Purkinje cell (primary cell): ENCODE measurements at places on chromosomes 7 and 10. TPM values are rescaled to one million over a fixed set of nuclear protein-coding genes. Genes with fewer than 3 reads are reported as not detected.

NCOA4 gene
- polyA plus RNA-seq = 82.4 TPM in 2 replicates

ASIC3 gene
- polyA plus RNA-seq = 3.1 and 3.3 TPM in 2 replicates

C10orf143 gene
- polyA plus RNA-seq = 0.17 and 0.32 TPM in 2 replicates

RPEL1 gene
- polyA plus RNA-seq = not detected in 2 replicates

HKDC1 gene
- 1.6 and 2.2 TPM in 2 replicates for polyA plus RNA-seq
